ENCODE measurements at places on chromosomes 11 and 22.

GRCh38 chr11:118434553-118435289 is 1.6 kb upstream of the KMT2A start:
- DNase-seq, result no peak

DNA sequence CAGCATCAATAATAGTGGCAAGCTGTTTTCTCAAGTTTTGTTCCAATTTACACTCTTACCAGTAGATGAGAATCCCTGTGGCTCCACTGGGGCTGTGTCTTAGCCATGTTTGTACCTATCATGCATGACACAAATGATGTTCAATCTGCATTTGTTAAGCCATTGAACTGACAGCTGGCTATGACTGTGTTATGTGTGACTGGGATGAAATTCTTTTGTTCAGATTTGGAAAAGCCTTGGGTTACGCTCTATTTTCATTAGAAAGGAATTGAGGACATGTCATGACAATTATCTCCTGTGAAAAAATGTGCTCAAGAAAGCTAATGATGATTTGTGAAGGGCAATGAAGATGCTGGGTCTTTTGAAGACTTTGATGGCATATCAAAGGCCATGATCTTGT is 201.8 kb upstream of the LARGE1 start:
- no peak for DNase-seq

GRCh38 chr11:92885600-92885999 is 83.9 kb upstream of the MTNR1B start:
- no peak for DNase-seq

- DNase-seq, result no peak
Measured at GRCh38 chr22:34842630-34843029, 223.3 kb upstream of the ISX start.

DNA sequence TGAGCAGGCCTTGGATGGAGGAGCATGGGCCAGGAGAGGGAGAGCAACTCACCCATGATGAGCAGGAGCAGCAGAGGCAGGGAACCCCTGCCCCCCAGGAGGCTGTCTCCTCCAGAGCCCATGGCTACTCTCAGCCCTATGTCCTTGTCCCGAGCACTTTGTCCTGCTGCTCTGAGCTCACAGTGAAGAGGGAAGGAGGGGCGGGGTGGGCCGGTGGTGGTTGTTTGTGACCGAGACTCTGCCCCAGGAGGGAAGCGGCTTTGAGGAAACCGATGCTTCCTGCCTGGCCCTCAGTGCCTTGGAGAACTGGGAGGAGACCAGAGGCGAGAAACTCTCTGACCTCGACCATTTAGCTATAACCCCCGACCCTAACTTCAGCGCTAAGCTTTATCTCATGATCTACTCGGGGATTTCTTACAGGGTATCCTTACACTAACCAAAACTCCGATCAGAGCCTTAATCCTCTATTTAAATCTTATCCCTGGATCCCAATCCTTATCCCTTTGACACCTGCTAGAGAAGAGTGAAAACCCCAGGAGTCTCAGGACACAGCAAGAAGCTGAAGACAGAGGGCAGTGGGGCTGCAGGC is at the start of gene ROBO4:
Gene ROBO4 (minus strand): TSS at position 192 of the 589 bp plus-strand sequence. CDS start 70 bp downstream, at position 122.
- DNase-seq, result no peak

GRCh38 chr22:41204066-41204465 is 1.0 kb upstream of the L3MBTL2 start:
- no peak for DNase-seq

GRCh38 chr22:45425531-45426265 is 12.2 kb downstream of the RIBC2 start:
- DNase-seq, result no peak

DNA sequence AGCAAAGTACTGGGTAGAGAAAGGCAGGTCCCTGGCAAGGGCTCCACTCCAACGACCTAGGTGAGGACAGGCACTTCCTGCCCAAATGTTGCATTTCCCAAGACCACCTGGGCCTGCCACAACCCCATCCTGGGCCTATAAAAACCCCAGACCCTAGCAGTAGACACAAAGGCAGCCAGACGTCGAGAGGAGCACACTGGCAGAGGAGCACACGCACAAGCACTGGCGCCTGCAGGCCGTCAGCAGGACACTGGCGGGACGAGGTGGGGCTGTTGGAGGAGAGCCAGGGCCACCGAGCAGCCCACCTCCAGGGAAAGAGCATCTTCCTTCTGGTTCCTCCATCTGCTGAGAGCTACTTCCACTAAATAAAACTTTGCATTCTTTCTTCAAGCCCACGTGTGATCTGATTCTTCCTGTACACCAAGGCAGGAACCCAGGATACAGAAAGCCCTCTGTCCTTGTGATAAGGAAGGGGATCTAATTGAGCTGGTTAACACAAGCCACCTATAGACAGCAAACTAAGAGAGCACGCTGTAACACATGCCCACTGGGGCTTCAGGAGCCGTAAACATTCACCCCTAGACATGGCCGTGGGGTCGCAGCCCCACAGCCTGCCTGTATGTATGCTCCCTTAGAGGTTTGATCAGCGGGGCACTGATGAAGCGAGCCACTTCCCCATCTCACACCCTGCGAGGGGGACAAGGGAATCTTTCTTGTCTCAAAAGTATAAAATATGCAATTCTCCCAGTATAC is 89.7 kb upstream of the MTMR2 start:
- DNase-seq, result no peak

- no peak for DNase-seq
Measured at GRCh38 chr22:47086596-47087248, 324.3 kb downstream of the TBC1D22A start.

GRCh38 chr11:105110688-105111030 is 28.9 kb downstream of the CARD18 start:
- DNase-seq, result no peak

- DNase-seq, result no peak
Measured at GRCh38 chr11:73176145-73176873, 34.2 kb upstream of the FCHSD2 start.

DNA sequence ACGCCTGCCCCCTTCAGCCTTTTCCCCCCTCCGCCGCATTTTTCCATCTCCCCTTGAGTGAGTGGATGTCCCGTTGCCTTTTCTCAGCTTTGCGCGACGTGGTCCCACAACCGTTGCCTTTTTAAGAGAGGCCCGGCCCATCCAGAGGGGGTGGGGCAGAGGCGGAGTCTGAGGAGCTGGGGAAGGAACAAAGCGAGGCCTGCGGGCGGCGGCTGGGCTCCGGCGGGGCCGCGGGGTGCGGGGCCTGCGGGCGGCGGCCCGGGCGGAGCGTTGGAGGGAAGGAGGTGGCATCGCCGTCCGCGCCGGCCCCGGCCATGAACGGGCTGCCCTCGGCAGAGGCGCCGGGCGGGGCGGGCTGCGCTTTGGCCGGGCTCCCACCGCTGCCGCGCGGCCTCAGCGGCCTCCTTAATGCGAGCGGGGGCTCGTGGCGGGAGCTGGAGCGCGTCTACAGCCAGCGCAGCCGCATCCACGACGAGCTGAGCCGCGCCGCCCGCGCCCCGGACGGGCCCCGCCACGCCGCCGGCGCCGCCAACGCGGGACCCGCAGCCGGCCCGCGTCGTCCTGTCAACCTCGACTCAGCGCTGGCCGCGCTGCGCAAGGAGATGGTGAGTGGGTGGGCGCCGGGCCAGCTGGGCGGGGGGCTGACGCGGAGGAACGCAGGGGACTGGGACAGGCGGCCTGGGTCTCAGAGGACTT is at the start of gene FAM89B:
Gene FAM89B (plus strand): TSS at position 183 of the 696 bp plus-strand sequence. CDS start 132 bp downstream, at position 315.
- no peak for DNase-seq

DNA sequence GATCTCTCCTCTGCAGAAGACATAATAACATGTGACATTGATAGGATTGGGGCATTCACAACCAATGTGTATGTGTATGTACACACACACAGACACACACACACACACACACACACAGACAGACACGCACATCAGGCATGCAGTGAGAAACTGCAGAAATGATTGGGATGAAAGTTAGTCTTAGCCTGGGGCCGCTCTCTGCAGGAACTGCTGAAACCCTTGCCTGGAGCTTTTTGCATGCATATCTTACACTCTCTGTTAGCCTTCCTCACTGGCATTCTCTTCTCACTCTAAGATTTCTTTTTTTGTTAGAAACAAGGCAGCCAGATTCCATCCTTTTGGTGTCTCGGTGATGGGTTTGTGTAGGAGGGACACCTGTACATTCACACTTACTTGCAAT is 337.9 kb downstream of the NELL1 start:
- no peak for DNase-seq

DNA sequence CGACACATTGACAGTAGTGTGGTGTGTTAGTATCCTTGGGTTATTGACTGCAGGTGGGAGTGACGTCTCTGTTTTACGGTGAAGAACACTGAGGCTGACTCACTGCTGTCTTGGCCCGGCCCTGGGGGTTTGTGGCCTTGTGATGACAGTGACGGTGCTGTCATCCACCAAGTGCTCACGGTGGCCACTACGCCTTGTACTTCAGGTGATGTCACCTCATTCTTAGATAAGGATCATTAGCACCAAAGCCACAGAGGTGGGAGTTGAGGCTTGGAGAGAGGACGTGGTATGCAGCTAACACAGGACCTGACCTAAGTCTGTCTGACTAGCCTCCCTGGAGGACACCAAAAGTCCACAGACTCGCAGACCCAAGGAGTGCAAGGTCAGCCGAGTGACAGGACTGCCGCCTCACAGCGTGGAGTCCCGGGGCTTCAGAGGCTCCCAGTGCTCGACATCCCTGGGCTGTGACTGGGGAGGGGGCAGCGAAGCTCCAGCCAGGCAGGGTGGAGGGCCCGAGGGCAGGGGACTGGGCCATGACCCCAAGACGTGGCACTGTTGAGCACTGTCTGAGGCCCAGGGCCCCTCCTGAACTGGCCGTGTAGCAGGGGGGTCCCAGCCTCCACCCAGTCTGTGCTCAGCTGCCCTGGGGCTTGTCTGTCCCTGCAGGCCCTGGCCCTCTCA is 56.5 kb downstream of the NAT10 start:
- DNase-seq, result no peak

DNA sequence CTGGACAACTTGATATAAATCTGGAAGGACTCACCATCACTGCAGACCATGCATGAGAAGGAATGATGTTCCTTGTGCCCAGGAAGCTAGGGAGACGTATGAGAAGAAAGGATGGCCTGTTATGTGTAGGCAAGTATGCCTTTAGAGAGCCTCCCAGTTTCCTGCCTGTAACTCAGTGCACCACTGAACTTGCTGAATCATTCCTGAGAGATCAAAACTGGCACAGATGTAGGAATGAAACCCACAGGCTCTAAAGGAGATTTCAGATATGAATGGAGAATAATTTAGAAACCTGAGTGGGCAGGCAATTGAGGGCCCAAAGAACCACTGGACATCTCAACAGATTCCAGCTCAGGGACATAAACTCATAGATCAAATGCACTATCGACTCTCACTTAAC is 38.4 kb upstream of the PRSS23 start:
- no peak for DNase-seq

DNA sequence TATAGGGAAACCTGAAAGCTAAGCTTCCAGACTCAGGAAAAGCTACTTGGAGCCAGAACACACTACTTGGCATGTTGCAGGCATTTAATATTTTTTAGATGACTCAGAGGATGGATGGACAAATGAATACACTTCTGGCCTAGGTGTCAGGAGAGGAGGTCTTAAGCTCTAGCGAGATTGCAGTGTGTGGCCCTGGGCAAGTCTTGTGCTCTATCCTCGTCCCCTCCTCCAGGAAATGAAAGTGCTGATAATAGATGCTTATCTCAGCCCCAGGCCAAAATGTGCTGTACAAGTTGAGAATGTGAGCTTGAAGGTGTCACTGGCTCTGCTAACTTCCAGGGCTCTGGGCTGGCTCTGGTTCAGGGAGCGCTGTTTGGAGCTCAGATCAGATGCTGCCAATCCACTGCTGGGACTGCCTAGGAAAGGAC is 136.3 kb downstream of the PKNOX2 start:
- no peak for DNase-seq

DNA sequence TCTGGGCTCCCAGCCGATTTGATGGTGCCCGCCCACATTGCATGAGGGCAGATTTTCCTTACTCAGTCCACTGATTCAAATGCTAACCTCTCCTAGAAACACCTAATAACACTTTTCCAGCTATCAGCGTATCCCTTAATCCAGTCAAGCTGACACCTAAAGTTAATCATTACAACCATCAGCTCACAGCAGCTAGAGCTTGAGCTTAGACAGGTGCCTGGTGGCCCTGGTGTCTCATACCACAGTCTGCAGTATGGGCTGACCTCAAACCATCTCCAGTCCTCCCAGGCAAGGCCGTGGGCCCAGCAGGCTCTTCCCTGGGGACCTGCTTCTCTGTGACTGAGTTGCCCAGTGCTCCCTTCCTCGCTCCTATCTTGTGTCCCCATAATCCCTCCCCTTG is 174.4 kb upstream of the NECTIN1 start:
- no peak for DNase-seq

DNA sequence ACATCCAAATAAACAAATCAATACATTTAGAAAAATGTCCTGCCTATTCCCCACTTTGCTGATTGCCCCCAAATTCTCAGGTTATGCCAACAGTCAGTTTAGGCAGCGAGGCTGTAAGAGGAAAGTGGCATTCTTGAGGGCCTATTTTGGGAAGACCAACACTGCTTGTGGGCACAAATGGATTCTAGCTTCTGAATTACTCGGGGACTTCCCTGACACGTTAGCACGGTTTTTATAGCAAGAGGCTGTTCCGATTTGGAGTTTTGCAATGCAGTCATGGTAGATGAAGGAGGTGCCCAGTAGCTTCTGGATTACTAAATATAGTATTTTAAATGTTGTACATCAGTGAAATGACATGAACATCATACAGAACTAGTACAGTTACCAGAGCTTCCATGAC is 13.1 kb downstream of the RCN1 start:
- no peak for DNase-seq

DNA sequence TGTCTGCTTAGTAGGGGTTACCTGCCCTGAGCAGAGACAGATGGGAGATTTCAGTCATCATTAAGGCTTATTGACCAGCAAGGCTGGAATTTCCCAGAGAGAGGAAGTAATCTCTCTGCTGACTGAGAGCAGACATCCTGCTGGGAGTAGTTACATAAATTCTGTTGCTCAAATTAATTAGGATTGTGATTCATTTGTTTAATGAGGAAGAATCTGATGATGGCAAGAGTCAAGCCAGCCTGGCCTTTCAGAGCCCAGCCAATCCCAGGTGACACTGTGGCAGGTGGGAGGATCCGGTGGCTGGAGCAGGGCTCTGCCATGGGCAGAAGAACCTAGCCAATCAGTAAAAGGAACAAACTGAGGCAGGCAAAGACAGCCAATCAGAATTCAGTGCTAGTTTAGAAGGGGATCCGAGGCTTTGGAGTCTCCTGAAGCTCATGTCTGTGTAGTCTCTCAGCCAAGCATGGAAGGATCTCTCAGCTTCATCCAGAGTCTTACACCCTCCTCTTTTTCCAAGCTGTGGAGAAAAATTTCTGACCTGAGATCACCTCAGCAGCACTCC is 61.2 kb upstream of the CHST1 start:
- DNase-seq, result no peak

All from NCI-H187 treated with DMSO at 0.1 percent for 48 hours (cell line).